ENCODE measurements at places on chromosomes 3 and 15.

- DNase-seq: no peak
Measured at GRCh38 chr3:108623504-108623903, 34.0 kb downstream of the DZIP3 start.

- DNase-seq: no peak
Measured at GRCh38 chr15:65221697-65222096, 10.4 kb upstream of the CILP start.

GRCh38 chr3:184647405-184647936 lies 64.4 kb downstream of the MAGEF1 start:
- DNase-seq: no peak

DNA sequence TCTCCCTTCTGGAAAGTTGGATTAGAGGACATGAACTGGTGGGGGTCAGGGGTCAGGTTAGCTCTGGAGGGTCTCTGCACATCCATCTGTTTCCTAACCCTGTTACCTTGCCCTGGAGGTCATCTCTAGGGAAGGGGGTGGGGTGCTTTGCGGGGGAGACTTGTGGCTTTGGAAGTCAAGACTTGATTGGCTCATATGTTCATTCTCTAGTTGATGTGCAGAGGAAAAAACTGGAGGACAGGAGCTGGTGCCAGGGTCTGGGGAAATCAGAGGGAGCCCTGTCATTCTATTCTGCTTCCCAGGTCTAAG lies 42.9 kb upstream of the ROPN1 start:
- DNase-seq: peak; percentile 15

- no peak for DNase-seq
Measured at GRCh38 chr3:143150071-143150470, 30.5 kb downstream of the CHST2 start.

DNA sequence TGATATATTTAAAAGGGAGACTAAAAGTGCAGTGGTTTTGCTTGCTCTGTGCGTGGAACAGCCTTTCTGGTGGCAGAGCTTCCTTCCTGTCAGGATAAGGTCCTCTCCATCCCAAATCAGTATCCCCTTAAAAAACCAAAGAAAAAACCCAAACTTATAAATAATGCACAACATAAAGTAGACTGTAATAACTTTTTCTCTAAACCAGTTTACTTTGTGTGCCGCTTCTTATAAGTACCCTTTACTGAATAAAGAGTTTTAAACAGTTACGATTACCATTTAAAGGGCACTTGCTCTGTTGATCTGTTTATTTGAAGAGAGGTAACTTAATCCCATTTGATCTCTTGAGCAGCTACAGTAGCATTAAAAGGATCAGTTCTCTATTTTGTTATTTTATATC lies 2.5 kb downstream of the PIK3CA start:
- no peak for DNase-seq

All from spinal cord (tissue), 10 donors.